ENCODE measurements at places on chromosomes 5 and 9. TPM values are rescaled to one million over a fixed set of nuclear protein-coding genes. Genes with fewer than 3 reads are reported as not detected.

DNA sequence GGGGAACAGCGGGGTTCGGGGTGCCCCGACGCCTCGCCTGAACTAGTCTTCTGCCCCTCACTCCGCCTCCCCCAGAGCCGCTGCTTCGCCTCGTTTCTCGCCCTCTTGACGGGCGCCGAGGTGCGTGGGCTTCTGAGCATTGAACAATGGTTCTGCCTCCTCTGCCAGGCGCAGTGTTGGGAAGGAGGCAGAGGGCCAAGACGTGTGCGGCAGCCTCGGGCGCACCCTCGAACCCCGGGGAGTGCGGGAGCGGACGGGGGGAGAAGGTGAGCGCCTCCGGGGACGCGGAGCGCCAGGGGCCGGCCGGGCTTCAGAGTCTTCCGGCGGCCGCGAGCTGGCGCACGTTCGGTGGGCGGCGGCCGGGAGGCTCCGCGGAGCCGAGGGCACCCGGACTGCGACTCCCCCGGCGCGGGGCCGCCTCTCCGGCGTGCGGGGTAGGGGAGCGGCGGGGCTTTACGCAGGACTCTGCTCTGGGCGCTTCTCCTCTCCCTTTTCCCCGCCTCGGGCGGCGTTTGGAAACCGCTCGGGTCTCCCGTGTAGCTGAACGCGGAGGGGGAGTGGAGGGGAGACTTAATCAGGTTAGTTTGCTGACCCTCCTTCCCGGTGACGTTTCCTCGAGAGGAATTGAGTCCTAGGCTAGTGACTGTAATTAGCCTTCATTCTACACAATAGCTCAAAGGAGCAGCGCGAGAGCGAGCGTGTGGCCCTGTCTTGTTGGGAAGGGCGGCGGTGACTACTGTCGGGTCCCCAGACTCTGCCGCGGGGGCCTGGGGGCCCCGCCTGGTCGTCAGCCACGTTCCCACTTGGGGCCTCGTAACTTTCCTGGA lies 1.1 kb downstream of the VLDLR start:
- DNase-seq = peak; percentile 67

- DNase-seq = no peak
Measured at GRCh38 chr5:160339406-160340130, 27.2 kb upstream of the CCNJL start.

Gene MEIKIN
- total RNA-seq = 3.9 TPM

Gene FOXI1
- total RNA-seq = not detected

Gene SH3PXD2B
- total RNA-seq = 24.0 TPM

Gene TMEM174
- total RNA-seq = not detected

Gene PDE8B
- total RNA-seq = 8.9 TPM

Measured in tongue (tissue), 3 donors.